ENCODE measurements at places on chromosomes 3 and 15.
A peak's percentile ranks its signal among the peaks of the same experiment; 100 is the strongest.

- no peak for DNase-seq
Measured at GRCh38 chr3:161969867-161970266, 473.3 kb downstream of the OTOL1 start.

- DNase-seq: peak; percentile 89
Measured at GRCh38 chr15:90819390-90819789, 49.0 kb upstream of the FURIN start.

- DNase-seq: no peak
Measured at GRCh38 chr15:48017747-48018146, 103.0 kb upstream of the SLC24A5 start.

GRCh38 chr3:149593418-149594160 lies 64.2 kb downstream of the WWTR1 start:
- no peak for DNase-seq

- no peak for DNase-seq
Measured at GRCh38 chr3:4460334-4460733, 6.7 kb downstream of the SUMF1 start.

DNA sequence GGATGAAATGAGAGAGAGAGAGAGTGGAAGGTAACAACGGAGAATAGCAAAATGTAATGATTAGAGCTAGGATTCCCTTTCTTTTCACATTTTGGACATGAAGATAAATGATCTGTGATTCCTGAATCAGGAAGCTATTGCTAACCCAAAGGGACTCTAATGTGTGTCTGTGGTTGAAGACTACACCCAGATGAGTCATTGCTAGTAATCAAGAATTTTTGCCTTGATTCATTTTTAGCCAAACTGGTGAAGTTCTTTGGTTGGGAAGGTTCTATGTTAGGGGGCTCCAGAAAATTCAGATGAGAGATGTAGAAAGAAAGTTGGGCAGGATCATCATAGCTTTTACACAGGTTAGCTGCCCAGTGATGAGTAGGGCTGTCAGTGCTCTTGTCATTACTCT lies 116.4 kb downstream of the DUT start:
- no peak for DNase-seq

DNA sequence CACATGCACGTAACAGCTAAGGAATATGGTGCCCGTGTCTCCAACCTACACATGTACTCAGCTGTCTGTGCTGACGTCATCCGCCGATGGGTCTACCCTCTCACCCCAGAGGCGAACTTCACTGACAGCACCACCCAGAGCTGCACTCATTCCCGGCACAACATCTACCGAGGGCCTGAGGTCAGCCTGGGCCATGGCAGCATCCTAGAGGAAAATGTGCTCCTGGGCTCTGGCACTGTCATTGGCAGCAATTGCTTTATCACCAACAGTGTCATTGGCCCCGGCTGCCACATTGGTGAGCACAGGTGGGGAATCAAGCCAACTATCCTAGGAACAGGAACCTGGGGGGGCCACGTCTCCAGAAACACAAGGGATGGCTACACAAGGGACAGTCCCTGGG lies 5.3 kb downstream of the EIF2B5 start:
- DNase-seq: no peak

DNA sequence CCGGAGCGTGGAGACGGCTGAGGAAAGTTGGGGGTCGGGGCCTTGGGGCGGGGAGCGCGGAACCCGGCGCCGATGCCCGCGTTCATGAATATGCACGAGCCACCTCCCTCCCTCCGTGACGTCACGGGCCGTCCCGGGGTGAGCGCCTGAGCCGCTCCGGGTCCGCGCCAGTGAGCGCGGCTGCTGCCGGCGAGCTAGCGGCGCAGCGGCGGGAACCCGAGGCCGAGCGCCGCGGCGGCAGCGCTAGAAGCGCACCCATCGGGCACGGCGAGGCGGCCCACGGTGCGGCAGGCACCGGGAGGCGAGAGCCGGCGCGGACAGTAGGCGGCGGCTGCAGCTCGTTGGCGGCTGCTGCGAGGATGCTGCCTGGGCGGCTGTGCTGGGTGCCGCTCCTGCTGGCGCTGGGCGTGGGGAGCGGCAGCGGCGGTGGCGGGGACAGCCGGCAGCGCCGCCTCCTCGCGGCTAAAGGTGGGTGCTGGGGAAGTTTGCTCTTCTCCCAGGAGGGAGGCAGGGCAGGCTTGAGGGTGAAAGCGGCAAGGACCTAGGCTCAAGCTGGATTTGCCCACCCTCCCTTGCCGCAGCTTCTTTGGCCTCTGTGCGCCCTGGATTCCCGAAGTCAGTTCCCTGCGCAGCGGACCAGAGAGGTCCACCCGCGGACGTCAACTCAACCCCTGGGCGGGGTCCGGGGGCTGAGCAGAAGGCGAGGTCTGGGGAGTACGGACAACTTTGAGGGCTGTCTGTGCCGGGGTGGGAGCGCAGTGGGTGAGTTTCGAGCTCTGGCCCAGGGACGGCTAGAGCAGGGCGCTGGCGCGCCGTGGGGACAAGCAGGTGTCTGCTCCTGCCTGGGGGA lies at the start of gene CLSTN2:
Gene CLSTN2, plus strand, starts transcription at position 170 of the 850 bp plus-strand sequence.
- peak; percentile 78 for DNase-seq

GRCh38 chr3:156180077-156180476 lies 59.7 kb downstream of the KCNAB1 start:
- no peak for DNase-seq

- no peak for DNase-seq
Measured at GRCh38 chr3:148840451-148840850, 12.8 kb downstream of the CPB1 start.

DNA sequence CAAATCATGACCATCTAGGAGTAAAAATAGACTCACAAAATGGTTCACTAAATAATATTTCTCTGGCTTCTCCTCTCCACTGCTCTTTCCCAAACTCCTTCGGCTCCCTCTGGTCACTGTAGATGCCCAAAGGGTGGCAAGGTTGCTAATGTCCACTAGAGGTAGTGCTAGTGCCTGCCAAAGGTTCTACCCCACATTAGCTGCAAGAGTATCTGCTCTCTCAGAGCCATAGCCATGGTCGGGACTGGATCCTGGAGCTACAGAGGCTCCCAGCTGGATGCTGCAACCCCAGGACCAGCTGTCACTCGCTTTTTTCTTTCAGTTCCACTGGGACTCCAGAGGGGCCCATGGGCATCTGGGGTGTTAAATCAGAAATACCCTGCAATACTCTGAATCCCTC lies 8.5 kb downstream of the HTR3D start:
- DNase-seq: peak; percentile 13

- DNase-seq: no peak
Measured at GRCh38 chr3:4928277-4928789, 50.9 kb upstream of the BHLHE40 start.

GRCh38 chr3:155416500-155417118 lies 123.1 kb upstream of the STRIT1 start:
- DNase-seq: no peak

DNA sequence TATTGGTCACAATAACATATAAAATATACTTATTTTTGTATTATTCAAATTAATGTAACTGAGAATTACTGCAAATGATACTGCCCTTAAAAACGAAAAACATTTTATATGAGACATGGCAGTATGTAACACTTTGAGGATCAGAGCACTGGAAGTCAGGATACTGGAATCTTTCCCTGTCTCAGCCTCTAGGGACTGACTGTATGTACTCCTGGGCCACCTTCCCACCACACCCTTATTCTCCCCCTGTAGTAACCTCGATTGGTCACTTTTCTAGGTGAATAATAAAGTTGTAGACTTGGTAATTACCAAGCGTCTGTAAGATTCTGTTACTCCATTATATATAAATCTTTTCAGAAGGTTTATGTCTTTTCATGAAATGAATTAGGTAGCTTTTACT lies 43.0 kb downstream of the LRRC49 start:
- DNase-seq: no peak

DNA sequence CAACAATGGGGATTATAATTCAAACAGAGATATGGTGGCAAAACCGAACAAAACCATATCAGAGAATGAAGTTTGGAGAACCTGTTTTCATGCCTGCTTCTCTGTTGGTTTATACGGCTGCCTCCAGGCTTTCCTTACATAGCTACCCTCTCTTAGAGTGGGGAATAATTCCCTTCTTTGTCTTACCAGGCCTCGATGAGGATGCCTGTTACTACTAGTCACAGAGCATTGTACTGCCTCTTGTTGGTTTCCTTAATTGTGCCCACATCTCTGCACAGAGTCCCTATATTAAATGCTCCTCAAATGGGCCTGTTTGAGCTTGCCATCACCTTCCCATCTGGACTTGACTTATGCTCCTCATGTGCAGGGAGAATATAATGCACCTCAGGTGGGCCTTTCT lies 92.9 kb downstream of the NCEH1 start:
- no peak for DNase-seq

DNA sequence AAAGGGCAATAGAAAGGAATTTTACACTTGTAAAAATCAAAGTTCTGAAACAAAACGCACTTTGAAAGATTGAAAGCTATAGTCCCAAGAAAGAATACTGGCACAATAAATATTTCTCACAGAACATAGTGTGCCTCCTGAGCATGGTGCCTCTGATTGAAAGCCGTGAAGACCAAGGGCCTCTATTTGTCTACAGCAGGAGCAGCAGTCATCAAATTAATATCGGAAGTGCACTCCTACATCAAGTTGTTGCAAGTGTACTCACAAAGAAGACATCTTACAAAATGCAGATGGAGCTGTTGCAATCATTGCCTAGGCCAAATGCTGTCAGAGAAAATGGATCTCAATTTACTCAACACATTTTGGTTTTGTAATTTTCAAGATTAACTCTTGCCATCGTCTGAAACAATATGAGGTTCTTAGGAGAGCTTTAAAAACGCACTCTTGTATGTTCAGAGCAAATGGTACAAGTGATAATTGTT lies 9.2 kb upstream of the WDR49 start:
- no peak for DNase-seq

DNA sequence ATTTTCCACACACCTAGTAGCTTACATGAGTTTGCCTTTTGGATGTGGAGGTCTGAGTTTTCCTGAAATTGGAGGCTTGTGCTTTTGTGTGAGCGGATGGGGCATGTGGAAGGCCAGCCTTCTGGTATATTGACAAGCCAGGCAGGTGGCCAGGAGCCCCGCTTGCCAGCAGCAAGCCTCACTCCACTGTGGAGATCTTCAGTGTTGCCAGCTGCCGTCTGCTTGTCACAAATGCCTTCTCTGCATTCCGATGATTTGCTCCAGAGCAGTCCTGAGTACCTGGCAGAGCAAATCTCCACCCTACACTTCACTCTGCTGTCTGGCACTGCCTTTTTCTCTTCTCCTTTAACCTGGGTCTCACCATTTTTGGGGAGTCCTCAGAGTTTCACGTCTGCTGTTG lies 29.1 kb upstream of the CHST2 start:
- DNase-seq: no peak

DNA sequence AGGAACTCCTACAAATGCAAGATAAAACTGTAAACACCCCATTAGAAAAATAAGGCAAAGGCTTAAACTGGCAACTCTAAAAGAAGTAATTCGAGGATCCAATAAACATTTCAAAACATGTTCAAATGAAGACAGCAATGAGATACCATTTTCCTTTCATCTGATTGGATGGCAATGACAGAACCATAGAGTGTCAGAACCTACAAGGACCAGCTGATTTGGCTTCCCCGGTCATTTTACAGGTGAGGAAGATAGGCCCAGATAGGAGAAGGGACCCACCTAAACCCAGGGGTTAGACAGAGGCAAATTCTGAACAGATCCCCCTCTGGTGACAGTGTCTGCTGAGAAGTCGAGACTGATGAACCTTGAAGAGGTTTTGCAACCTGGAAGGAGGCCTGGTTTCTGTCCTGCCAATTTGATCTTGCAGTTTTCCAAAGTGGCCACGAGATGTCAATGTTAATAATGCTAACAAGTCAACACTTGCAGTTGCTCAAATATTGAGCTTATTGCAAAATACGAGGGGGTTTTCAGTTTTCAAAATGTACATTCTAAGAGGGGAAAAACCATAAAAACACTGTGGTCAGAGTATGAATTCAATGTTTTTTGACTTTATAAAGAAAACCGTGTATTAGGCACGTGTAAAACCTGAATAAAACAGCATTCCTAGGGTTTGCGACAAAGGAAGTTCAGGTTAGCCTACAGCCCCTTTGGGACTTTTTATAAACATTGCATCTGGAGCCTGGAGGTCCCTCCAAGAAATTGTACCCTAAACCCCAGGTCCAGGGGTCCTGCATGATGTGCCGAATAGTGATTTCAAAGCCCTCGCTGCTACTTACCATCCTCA lies 21.5 kb downstream of the CFAP161 start:
- DNase-seq: peak; percentile 57

GRCh38 chr3:52080830-52081719 lies 24.7 kb upstream of the DUSP7 start:
- no peak for DNase-seq

GRCh38 chr3:150064971-150065370 lies 94.3 kb upstream of the PFN2 start:
- DNase-seq: no peak

GRCh38 chr3:57805266-57805665 lies 49.2 kb downstream of the SLMAP start:
- no peak for DNase-seq

GRCh38 chr3:110164632-110165369 lies 827.5 kb upstream of the DPPA4 start:
- no peak for DNase-seq

GRCh38 chr3:167729591-167729990 lies 5.1 kb downstream of the PDCD10 start:
- DNase-seq: no peak

DNA sequence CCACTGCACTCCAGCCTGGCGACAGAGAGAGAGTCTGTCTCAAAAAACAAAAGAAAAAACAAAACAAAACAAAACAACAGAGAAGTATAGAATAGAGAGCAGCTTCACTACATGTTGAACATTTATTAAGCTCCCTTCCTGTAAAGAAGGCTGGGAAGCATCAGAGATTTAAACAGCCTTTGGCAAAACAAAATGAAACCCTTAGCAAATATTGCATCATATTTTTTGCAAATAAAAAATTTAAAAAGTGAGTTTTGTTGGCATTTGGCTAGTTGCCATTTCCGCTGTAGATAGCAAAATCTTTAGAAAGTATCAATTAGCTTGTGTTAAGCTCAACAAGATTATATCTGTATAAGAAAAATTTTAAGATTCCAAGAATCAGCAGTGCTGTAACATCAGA lies 151.2 kb downstream of the SERPINI1 start:
- no peak for DNase-seq

Measured in body of pancreas (tissue), 4 donors.